Activated naive CD8-positive, alpha-beta T cell treated with anti-CD3 and anti-CD28 coated beads, Interleukin-2, amount 10 ng/mL, durations not matched to agents 7 days and 5 days (primary cell): ENCODE measurements at places on chromosomes 3 and 15.

- DNase-seq = no peak
Observed at GRCh38 chr15:70418943-70419342, 321.2 kb upstream of the TLE3 start.

- DNase-seq = no peak
Observed at GRCh38 chr3:51992017-51992682, 3.5 kb downstream of the RPL29 start.

DNA sequence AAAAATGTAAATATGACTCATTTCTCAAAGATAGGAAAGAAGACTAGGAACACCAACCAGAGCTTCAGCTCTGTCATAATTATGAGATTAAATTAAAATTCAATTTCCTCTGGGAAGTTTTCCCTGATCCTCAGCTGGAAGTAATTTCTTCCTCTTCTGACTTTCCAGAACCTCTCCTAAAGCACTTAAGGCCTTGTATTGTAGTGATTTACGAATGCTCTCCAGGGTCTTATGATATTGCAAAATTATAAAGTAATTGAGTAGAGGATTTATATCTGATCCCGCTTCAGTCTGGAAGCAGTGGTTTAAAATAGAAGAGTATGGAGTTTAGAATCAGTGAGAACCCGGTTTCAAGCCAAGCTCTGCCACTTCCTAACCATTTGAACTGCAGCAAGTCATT is 279.8 kb downstream of the ZPLD1 start:
- DNase-seq = no peak

DNA sequence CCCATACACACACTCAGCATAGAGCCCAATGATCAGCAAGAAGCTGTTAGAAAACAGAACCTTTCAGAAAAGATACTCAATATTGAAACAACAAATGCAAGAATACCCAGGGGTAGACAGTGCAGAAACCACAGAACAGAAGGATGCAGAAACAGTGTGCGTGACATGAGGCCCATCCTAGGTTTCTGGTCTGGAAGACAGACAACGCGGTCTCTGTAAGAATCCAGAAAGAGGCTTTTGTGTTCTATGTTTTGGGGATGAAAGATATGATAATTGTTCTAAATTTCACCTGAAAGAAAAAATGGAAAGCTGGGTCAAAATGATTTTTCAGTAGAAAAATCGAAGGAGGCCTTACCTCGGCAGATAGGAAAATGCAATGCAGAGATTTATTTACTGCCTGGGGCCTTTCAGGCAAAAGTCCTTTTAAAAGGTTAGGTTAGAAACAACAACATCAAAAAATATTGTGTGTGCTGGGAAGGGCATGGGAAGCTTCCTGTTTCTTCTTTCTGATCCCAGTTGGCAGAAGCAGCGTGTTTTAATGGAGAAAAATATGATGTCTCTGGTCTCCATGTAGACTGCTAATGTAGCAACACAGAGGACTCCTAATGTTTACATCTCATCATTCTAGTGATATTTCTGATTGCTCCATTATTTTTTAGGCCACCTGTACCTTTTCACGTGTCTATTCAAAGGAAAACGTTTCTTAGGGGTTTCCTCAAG is 17.0 kb downstream of the SYNM start:
- no peak for DNase-seq

DNA sequence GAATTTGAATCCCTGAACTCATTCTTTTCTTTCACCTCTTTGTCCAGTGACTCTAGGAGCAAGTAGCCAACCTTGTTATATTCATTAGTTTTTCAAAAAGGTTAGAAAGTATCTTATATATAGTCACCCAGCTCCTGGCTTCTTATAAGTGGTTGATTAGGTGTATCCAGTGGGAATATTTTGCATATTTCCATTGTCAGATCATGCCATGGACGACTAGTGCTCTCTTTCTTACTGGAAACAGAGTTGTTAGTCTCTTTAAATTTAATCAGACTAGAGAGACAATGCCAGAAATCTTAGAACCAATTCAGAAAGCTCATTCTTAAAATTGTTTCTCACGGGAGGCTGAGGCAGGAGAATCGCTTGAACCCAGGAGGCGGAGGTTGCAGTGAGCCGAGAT is 73.4 kb downstream of the CHRD start:
- DNase-seq = no peak

DNA sequence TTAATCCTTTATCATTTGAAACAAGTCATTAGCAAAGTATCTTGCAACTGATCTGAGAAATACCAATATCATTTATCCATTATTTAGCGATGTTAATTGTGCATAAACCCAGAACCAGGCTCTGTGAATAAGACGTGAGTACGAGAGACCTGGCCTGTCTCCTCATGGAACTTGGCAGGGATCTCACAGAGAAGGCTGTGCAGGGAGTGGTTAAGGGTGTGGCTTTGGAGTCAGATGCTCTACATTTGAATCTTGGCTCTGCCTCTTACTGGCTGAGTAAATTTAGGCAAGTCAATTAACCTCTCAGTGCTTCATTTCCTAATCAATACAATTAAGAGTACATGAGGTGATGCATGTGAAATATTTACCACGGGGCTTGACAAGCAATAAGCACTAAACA is 39.9 kb upstream of the TBL1XR1 start:
- no peak for DNase-seq

- no peak for DNase-seq
Observed at GRCh38 chr3:135182364-135182998, 387.4 kb downstream of the EPHB1 start.

- no peak for DNase-seq
Observed at GRCh38 chr3:78912259-78912658, 855.5 kb downstream of the ROBO1 start.

DNA sequence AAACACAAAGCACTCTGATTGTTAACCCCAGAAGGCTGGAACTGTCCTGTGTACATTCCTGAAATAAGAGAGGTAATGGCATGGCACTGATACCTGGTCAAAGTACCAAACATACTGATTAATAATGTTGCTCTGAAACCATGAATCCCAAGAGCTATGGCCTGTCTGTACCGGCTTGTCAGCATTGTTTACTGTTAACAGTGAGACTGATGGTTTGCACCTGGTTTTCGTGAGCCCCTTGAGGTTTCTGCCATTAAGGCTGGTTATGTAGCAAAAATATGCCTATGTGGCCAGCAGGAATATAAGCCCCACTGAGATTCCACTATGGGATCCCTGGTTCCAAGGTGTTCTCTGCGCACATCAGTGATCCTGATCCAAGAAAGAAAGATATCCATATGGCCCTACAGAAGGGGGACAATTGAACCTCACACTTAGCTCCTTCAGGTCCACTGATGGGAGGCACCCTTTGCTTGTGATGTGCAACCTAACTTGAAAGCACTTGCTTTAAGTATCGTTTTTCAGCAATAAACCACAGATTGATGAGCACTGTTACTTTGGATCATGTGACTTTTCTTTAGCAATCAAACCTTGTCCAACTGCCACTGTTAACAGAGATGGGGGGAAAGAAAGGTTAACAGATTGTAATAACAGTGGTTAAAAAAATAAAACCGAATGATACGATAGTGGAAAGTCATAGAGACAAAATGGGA is 65.2 kb downstream of the TBL1XR1 start:
- no peak for DNase-seq

- DNase-seq = no peak
Observed at GRCh38 chr15:44713006-44713966, 2.0 kb downstream of the B2M start.

- no peak for DNase-seq
Observed at GRCh38 chr3:100830931-100831330, 121.6 kb downstream of the TFG start.

DNA sequence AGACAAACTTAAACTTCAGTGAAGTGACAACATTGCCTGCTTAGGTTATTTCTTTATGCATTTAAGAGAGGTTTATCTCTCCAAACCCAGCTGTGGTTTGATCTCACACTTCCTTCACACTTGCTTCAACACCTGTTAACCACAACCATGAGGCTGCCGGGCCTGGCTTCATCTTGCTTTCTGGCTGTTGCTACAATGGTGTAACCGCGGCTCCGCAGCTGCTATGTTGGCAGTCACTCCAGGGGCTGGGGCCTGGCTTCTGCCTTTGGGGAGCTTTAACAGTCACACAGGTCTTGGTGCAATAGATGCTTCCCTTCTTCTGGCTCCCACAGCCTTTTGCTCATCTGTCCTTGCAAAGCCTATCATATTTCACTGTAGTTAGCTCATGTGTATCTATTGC is 72.9 kb upstream of the MNS1 start:
- DNase-seq = peak; percentile 60

- DNase-seq = no peak
Observed at GRCh38 chr3:47265725-47266428, 16.7 kb downstream of the KIF9 start.

- no peak for DNase-seq
Observed at GRCh38 chr3:23254835-23255234, 51.7 kb downstream of the UBE2E2 start.

DNA sequence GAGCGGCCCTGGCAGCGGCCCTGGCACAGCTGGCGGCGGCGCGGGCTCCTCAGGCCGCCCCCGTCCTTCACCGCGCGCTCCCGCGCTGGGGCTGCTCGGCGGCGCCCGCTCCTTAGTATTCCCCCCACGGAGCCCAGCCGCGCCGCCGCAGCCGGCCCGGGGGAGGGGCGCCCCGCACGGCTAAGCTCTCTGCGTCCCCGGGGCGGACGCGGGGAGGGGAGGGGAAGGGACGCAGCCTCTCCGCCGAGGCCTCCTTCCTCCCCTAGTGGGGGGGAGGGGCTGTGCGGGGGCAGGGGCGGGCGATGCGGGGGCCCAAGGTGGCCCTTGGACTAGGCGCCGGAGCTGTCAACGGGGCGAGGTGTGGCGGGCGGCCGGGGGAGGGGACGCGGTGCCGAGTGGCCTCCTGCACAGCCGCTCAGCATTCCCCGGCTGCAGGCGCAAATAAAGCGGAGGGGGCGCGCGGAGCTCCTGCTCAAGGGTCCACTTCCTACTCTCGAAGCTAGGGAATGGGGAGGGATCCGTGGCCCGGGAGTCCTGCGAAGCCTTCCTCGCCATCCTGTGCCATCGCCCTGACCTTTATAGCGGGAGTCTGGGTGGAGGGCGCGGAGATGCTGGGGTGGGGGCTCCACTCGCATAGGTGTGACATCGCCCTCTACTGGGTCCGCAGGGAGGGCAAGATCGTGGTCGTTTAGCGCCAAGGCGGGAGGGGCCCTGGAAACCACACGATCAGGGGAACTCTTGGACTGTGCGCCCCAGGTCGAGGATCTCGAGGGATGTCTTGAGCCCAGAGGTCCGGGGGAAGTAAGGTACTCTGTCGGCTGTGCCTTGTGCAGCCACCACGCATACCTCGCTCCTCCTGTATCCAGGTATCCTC is 22.2 kb downstream of the EPHB3 start:
- no peak for DNase-seq

DNA sequence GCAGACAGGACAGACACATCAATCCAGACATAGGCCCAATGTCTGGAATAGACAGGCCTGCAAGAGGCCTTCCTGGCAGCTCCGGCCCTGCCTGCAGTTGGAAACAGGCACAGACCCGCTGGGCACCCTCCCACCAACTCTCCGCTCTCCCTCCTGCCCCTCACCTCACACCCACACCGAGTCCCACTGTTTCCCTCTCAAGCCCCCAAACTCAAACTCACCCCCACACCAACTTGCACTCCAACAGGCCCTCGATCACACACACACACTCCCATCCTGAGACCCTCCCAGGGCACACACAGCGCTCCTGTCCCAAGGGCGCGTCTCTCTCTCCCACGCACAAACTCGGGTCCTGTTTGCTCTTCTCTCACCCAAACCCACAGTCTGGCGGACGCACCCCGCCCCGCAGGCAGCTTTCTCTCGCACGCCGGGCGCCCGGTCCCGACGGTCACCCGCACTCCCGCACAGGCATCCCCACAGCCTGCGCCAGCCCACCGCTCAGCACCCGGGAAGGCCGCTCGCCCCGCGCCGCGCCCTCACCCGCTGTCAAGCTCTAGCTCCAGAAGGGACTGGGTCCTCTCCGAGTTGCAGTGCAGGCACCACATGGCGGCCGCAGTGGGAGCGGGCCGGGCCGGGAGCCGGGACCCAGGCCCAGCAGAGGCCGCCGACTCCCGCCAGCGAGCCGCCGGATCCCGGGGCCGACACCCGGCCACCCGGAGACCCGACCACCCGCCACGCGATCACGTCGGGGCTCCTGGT is 106.2 kb downstream of the IQSEC1 start:
- no peak for DNase-seq

GRCh38 chr3:28677581-28677980 is 329.0 kb upstream of the AZI2 start:
- DNase-seq = no peak

GRCh38 chr15:92909136-92909781 is 9.1 kb downstream of the CHD2 start:
- no peak for DNase-seq

DNA sequence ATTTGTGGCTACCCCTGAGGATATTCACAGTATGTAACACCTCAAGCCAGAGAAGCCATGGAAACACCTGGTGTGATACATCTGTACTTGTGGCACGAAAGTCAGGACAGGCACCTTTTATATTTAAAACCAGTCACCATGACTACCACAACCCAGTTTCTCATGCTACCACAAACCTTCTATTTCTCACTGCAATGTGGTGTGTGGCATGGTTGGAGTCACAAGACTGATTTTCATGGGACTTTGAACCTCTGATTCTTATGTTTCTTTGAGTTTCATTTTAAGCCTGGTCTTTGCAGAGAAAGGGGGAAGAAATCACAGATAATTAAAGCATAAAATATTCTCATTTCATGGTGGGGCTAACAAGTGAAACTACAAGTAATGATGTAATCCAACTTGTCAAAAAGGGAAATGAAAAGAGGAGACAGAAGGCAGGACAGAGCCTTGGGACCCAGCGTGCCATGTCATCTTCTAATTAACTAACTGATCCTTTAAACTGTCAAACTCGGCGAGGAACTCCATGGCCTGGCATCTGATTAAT is 175.9 kb downstream of the PDZRN3 start:
- DNase-seq = no peak

DNA sequence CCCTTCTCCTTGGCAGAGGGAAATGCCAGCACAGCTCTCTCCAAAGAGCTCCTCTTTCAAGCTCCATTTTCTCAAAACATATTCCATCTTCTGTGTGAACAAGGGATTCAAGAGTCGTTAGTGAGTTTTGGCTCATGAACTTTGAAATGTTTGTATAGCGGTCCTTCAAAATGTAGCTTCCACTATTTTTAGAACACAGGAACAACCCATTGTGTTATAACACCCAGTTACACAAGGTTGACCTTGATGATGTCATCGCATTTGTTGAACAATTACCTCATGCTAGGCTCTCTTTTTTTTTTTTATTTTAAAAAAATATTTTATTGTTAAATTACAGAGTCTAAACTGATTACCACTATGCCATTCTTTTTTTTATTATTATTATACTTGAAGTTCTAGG is 251.7 kb downstream of the THSD4 start:
- DNase-seq = no peak
